ENCODE measurements at places on chromosomes 13 and 19.

DNA sequence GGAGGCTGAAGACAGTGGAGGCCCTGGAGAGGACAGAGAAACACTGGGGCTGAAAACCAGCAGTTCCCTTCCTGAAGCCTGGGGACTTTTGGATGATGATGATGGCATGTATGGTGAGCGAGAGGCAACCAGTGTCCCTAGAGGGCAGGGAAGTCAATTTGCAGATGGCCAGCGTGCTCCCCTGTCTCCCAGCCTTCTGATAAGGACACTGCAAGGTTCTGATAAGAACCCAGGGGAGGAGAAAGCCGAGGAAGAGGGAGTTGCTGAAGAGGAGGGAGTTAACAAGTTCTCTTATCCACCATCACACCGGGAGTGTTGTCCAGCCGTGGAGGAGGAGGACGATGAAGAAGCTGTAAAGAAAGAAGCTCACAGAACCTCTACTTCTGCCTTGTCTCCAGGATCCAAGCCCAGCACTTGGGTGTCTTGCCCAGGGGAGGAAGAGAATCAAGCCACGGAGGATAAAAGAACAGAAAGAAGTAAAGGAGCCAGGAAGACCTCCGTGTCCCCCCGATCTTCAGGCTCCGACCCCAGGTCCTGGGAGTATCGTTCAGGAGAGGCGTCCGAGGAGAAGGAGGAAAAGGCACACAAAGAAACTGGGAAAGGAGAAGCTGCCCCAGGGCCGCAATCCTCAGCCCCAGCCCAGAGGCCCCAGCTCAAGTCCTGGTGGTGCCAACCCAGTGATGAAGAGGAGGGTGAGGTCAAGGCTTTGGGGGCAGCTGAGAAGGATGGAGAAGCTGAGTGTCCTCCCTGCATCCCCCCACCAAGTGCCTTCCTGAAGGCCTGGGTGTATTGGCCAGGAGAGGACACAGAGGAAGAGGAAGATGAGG, 1.5 kb downstream of the PPP1R15A start:
- no peak for DNase-seq

DNA sequence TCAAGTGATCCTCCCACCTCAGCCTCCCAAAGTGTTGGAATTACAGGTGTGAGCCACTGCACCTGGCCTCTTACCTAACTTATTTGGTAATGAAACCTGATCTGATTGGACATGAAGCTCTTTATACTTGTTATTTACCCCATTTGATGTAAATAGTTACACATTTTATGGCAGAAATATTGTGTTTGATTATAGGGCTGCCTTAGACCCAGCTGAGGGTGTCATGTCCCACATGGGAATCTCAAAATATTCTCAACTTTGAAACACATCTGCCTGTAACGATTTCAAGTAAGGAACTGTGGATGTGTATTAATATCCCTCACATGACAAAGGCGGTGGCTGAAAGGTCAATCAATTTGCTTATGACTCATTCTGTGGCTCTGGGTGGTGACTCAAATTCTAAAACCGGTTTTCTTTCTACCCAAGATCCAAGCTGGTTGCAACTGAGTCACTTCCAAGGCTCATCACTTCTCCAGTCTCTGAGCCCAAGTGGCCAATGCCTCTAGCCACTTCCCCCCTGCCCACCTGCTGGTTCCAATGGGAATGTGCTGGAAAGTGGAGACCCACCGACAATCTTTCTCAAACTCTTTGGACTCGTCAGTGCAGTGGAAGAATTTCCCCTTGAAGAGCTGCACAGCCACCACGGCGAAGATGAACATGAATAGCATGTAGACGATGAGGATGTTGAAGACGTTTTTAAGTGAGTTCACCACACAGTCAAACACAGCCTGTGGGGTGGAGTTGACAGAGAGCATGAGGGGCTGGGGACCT, 110.9 kb downstream of the IER2 start:
- DNase-seq = no peak

- DNase-seq = no peak
These were observed 18.6 kb upstream of the CCNE1 start for GRCh38 chr19:29793116-29793727.

GRCh38 chr13:109764045-109764444, 22.3 kb downstream of the IRS2 start:
- no peak for DNase-seq

DNA sequence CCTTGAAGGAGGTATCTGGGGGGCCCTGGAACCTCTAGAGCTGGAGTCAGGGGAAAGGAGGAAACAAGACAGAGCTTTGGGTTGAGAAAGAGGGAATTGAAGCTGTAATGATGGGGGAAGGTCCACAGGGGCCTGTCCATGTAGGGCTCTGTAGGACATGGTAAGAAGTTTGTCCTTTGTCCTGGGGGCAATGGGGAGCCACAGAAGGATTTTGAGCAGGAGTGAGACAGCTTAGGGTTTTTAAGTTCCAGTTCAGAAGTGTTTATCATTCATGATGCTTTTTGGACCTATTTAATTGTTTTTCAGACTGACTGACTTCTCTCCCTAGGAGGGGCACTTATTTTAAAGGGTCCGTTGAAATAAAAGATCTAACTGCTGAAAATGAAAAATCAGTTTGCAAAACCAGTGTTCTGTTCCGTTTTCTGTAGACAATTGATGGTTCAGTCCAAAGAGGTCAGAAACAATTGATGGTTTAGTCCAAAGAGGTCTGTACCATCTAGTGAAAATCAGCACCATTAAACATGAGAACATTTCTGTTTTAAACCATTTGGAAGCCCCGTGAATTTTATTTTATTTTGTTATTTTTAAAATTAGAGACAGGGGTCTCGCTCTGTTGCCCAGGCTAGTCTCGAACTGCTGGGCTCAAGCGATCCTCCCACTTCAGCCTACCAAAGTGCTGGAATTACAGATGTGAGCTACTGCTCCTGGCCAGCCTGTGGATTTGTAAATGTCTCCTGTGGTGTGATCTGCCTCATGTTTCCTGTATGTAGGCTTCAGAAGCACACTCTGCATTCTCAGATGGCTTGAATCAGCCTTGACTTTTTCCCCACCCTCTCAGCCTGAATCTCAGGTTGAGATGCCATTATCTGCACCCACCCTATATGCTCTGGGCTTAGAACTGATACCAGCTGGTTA, 8.4 kb downstream of the PLD3 start:
- DNase-seq = no peak

DNA sequence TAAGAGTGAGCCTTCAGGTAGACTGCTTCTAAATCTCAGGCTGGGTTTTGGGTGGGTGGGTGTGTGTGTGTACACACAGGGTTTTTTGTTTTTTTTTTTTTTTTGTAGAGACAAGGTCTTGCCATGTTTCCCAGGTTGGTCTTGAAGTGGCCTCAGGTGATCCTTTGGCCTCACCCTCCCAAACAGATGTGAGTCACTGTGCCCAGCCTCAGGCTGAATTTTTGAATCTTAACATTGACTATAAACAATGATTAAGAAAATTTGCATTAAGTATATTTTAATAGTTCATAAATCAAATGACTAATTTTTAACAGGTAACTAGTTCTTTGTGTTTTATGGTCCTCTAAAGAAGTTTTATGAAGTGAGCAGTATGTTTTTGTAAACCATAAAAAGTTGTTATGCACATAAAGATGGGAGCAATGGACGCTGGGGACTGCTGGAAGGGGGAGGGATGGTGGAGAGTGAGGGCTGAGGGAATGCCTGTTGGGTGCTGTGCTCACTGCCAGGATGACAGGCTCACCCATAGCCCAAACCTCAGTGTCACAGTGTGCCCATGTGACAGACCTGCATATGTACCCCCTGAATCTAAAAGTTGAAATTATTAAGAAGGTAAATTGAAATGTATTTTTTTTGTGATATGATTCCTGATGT, 60.2 kb downstream of the ZNF136 start:
- DNase-seq = no peak

DNA sequence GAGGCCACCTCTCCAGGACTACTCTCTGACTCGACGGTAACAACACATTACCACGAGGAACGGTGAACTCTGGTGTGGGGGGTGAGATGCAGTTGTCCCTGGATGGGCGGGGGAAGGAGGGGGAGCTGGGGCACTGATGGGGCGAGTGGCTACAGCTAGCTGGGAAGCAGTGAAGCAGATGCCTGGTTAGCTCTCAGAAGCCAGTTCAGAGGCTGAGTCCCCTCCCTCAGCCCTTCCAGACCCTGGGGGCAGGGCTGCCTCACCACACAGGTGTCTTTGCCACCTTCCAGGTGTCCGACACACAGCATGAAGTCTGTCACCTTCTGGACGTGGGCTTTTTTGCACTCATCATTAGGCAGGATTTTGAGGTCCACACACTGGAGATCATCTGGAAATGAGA, 4.0 kb downstream of the KLK1 start:
- DNase-seq = no peak

DNA sequence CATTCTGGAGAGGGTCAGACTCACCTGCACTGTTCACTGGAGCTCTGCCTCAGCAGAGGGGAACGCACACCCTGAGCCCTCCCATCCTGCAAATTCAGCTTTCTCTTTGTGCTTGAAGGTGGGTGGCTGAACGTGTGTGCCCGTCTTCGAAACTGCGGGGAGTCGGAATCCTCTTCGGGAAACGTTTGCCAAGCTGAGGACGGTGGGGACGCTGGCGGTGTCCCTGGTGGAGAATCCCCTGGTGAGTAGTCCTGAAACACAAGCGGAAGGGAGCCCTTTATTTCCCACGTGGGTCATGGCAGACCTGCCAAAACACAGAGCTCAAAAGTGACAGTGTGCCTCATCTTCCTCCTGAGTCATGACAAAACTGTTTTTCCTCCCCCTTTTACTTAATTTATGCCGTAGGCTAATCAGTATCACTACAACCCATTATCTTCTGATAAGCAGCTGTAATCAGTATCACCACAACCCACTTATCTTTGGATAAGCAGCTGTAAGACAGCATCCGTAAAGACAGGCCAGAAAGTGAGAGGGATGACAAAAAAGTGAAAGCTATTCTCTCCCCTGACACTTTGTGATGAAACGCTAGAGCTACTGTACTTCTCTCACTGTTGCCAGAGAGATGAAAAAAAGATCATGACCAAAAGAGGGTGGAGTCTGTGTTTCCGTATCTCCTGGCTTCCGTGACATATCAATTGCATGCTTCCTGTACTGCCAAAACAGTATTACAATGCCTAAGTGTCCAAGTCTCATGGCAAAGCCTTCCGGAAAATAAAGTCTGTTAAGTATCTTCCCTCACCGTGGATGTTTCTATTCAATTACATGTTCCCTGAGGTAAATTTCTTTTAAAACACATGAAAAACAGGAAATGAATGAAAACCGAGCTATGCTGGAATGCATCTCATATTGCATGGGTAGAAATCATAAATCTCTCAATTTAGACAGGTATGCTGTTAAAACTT, 155.5 kb downstream of the TBC1D4 start:
- peak; percentile 27 for DNase-seq

DNA sequence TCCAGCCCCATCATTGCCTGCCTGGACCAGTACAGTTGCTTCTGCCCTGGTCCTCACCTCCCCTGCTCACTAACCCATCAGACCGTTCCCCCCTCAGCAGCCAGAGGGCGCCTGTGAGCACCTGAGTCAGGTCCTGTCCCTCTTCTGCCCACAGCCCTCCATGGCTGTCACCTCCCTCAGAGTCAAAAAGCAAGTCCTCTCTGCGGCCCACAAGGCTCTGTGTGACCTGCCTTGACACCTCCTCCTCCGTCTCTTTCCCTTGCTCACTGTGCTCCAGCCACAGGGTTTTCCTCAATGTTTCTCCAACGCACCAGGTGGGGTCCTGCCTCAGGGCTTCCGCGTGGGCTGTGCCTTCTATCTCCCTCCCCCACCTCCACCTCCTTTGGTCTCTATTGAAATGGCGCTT, 29.4 kb upstream of the PTPRS start:
- no peak for DNase-seq

GRCh38 chr19:48487948-48488347, 18.8 kb downstream of the CYTH2 start:
- DNase-seq = no peak

Data from T-helper 17 cell (primary cell).